ENCODE measurements at places on chromosomes 2 and 18.

DNA sequence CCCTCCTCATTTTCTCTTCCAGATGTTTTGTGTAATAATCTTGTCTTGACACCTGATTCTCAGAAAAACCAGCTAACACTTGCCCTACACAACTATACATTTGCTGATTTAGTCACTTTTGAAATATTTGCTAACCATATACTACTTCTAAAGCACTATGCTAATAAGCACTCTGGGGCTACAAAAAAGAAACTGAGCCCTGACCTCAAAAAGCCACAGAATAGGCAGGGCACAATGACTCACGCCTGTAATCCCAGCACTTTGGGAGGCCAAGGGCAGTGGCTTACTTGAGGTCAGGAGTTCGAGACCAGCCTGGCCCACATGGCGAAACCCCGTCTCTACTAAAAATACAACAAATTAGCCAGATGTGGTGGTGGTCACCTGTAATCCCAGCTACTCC lies 266.0 kb downstream of the RAD51AP2 start:
- no peak for DNase-seq

GRCh38 chr2:43367012-43367782 lies 140.8 kb upstream of the ZFP36L2 start:
- DNase-seq, result no peak

- DNase-seq, result no peak
These were observed 117.8 kb downstream of the DYM start for GRCh38 chr18:49342690-49343089.

DNA sequence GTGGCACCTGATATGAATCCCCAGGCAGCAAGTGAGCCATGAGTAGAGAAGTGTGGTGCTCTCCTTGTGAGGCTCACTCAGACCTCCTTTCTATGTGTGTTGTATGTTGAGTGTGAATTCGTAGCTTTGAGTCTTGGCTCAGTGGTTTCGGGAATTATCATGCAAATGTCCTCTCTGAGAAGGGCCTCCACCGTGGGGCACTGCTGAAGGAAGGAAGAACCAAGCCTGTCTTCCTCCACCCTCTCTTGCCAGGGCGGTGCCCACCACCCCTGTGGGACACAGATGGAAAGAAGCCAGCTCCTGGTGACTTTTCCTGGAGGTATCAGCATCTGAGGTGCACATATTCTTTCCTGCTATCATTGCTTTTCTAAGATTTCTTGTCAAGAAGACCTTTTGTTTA lies 156.1 kb downstream of the MYT1L start:
- DNase-seq, result no peak

- no peak for DNase-seq
These were observed 455.4 kb upstream of the LRRTM4 start for GRCh38 chr2:77977471-77978063.

DNA sequence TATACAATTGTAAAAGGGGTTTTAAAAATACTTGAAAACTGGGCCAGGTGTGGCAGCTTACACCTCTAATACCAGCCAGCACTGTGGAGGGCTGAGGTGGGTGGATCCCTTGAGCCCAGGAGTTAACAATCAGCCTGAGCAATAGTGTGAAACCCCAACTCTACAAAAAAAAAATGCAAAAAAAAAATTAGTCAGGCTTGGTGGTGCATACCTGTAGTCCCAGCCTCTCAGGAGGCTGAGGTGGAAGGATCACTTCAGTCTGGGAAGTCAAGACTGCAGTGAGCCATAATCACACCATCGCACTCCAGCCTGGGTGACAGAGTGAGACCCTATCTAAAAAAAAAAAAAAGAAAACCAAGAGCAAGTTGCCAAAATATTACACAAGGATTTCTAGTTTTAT lies 182.7 kb downstream of the UBE2E3 start:
- no peak for DNase-seq

- no peak for DNase-seq
These were observed 40.1 kb downstream of the TMEM17 start for GRCh38 chr2:62465741-62466502.

GRCh38 chr18:7725897-7726296 lies 158.8 kb downstream of the PTPRM start:
- no peak for DNase-seq

- DNase-seq, result no peak
These were observed 24.6 kb downstream of the CD302 start for GRCh38 chr2:159773426-159773825.

DNA sequence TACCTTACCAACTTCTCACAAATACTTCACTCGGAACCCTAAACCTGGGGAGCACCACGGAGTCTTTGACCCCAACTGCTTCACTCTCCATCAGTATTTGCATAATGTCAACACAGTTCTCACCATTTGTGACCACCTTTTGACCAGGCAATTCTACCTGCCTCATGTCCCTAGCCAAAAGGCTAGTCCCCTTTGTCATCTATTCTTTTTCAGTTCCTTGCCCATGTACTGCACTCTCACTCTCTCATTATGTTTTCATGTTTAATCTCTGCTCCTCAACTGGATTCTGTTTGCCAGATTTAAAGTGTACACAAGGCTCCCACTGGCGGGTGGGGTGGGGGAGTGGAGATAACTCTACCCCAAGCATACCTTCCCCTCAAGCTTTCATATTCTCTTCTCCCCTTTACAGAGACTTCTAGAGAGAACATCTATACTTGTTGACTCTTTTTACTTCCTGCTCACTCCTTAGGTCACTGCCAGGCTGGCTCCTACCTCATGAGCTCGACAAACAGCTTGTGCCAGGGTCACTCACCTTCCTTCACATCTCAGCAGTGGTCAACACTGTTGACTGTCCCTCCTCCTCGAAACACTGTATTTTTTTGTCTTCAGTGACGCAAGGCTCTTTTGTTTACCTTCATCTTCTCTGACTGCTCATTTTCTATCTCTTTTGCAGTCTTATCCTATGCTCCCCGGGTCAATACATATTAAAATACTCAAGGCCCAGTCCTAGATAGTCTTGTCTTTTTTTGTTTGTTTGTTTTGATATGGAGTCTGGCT lies 88.7 kb upstream of the MAP4K3 start:
- no peak for DNase-seq

GRCh38 chr2:20153131-20153851 lies 71.6 kb downstream of the SDC1 start:
- DNase-seq, result no peak

GRCh38 chr2:155250800-155251199 lies 552.3 kb downstream of the KCNJ3 start:
- no peak for DNase-seq

GRCh38 chr2:3904061-3904460 lies 200.7 kb downstream of the DCDC2C start:
- no peak for DNase-seq

DNA sequence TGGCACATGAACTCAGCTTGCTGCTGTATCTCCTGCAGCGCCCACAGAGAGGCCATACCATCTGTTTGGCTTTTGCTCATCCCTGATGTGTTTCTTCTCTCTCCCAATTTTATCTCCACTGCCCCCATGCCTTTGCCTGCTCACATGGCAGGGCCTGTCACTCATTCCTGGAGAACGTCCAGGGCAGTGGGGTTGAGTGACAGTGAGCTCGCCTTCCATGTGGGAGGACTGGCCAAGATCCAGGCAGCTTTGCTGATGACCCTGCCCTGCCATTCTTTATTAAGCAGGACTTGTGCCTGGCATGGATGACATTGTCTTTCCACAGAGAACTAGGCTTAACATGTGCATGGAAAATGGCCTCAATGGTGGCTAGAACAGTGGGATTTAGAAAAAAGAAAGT lies 230.5 kb upstream of the THSD7B start:
- no peak for DNase-seq

GRCh38 chr2:179744401-179744800 lies 117.0 kb downstream of the ZNF385B start:
- no peak for DNase-seq

GRCh38 chr2:43958397-43959275 lies 37.2 kb downstream of the LRPPRC start:
- no peak for DNase-seq

GRCh38 chr2:207901401-207901800 lies 123.9 kb downstream of the PLEKHM3 start:
- DNase-seq, result no peak

DNA sequence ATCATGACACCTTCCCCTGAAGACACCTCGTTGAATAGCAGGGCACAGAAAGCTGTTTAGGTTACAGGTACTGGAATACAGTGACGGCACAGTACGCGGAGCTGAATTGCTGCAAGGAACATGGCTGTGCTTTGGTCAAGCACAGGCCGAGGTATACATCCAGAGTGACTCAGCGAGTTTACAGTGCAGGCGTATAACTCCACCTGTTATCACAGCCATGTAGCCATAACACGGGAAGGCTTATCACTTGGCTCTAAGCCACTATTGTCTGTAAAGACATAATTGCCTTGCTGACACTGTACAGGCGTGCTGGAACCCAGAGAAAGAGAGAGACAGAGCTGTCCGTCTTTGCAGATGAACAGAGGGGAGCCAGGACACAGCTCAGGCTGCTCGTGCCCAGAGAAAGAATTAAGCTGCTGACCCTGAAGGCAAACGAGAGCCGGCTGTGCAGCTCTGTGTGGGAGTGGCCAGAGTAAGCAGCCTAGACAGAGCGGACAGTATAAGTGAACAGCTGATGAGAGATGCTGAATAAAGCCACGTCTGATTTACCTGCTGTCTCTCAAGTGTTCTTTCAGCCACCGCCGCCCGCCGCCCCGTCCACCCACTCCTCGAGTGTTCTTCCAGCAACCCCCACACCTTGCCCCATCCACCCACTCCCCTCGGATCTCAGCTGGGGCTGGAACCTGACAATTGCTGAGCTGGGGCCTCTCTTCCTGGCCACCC lies 87.3 kb upstream of the PPP1CB start:
- no peak for DNase-seq

DNA sequence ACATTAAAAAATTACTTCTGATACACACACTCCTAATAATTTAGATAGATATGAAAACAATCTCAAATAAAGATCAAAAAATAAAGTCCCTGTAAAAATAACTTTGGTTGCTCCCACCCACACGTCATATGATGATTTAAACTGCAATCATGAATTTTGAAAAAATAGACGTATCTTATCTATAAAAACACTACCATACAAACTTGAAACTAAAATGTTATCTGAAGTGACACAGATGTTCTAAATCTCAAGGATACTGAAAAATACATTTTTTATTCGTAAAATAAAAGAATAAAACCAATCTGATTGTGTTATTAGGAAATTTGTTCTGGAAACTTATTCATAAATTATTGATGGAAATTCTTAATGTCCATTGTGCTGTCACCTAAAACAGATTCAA lies 8.1 kb upstream of the BOLA3 start:
- no peak for DNase-seq

GRCh38 chr18:1092228-1092627 lies 187.6 kb downstream of the ADCYAP1 start:
- DNase-seq, result no peak

- no peak for DNase-seq
These were observed 68.7 kb upstream of the HPCAL1 start for GRCh38 chr2:10234013-10234306.

DNA sequence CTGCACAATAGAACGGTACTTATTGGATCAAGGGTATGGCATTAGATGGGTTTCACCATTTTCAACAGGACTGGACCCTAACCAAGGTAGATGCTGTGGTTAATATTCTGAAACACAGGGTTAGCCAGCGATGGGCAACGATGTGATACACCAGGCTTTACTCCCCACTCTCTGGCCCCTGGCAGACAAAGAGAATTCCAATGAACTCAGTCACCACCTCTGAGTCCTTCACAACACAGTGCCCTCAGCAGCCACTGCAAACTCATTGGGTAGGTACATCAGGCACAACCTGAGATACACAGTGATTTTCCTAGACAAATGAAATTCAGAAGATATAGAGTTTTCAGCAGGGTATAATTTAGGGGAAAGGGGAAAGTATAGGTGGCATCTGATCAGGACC lies 634.5 kb downstream of the ZEB2 start:
- DNase-seq, result no peak

- DNase-seq, result peak; percentile 93
These were observed 23.0 kb upstream of the SMAD2 start for GRCh38 chr18:47953471-47953931.

DNA sequence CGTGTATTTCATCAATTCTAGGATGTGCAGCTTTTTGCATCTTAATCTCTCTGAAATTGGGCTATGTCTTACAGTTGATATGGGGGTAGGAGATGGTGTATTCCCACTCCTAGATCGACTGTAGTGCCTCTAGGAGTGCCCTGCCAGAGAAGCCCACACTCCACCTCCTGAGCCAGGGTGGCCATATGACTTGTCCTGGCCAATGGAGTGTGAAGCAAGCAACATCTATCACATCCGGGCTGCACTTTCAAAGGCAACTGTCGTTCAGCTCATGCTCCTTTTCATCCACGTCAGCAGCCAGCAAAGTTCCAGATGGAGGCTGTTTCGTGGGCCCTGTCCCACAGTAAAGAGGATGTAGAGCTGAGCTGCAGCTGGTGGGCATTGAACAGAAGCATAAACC lies 149.4 kb upstream of the SLC1A4 start:
- DNase-seq, result no peak

All from cerebellar nuclear complex (tissue), 1 donor.